ENCODE measurements at places on chromosomes 7 and 10. TPM values are rescaled to one million over a fixed set of nuclear protein-coding genes. Genes with fewer than 3 reads are reported as not detected.

MBLAC1 gene
- 1.7 TPM for total RNA-seq

LIPM gene
- total RNA-seq: not detected

VAX1 gene
- total RNA-seq: not detected

ALOX5 gene
- 1.6 TPM for total RNA-seq

- H3K4me1 ChIP-seq: no peaks in the 10 kb centered on the region
- no peak for DNase-seq
- no peak overlapping the region for H3K27ac ChIP-seq
- no peaks in the 10 kb centered on the region for H3K27me3 ChIP-seq
These were observed 18.1 kb upstream of the ZC3HAV1 start for GRCh38 chr7:139127648-139128047.

GRCh38 chr10:59434463-59435321, 72.3 kb upstream of the FAM13C start:
- no peaks in the 10 kb centered on the region for H3K4me1 ChIP-seq
- H3K27ac ChIP-seq: no peak overlapping the region
- DNase-seq: no peak
- H3K4me3 ChIP-seq: no peak overlapping the region
- H3K27me3 ChIP-seq: no peaks in the 10 kb centered on the region

- H3K36me3 ChIP-seq: no peaks in the 10 kb centered on the region
- DNase-seq: no peak
- no peaks in the 10 kb centered on the region for H3K27me3 ChIP-seq
- no peak overlapping the region for H3K4me3 ChIP-seq
These were observed 163.3 kb upstream of the FEZF1 start for GRCh38 chr7:122467661-122468449.

DNA sequence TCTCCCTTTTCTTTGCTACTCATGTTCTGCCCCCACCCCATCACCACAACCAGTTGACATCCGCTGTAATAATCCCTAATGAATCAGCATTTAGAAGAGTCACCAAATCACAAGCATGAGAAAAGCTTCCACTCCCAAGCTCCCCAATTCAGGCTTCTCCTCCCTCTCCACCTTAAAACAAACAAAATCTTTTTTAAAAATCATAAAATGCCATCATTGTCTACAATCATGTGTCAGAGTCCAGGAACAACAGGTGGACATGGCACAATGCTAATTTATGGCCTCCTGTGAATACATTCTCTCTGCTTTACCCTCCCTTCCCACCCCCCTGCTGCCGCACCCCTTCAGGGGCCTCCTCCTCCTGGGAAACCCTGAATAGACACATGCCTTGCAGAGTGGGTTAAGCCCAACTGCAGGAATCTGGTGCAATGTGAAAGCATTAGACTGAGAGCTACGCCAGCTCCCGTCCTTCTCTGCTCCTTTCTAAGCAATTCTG, 3.7 kb downstream of the LRRC4 start:
- no peak overlapping the region for H3K27ac ChIP-seq
- no peak for DNase-seq
- peaks cover 5% of the 10 kb centered on the region for H3K27me3 ChIP-seq
- H3K36me3 ChIP-seq: peaks cover 4% of the 10 kb centered on the region
- no peak overlapping the region for H3K4me3 ChIP-seq
- H3K4me1 ChIP-seq: peaks cover 13% of the 10 kb centered on the region

GRCh38 chr7:100629117-100629716, 12.1 kb downstream of the TFR2 start:
- peak; percentile 92 for DNase-seq
- H3K27ac ChIP-seq: no peak overlapping the region
- H3K4me1 ChIP-seq: peaks cover 14% of the 10 kb centered on the region
- no peaks in the 10 kb centered on the region for H3K36me3 ChIP-seq
- H3K4me3 ChIP-seq: no peak overlapping the region
- H3K27me3 ChIP-seq: peaks cover 6% of the 10 kb centered on the region

DNA sequence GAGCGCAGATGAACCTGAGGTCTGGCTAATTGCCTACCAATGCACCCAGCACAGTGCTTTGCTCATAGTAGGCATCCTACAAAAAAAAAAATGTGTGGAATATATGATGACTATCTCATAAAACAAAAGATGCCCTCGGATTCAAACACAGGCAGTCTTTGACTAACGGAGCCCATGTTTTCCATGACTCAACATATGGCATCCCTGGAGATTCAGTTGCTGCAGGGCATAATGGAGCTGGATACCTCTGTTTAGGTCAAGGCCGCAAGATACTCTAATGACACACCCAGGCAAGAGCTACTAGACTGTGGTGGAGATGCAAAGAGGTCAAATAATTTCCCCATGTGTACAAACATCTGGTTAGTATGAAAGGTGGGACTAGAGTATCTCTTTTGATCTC, 16.3 kb downstream of the CUBN start:
- DNase-seq: no peak
- no peaks in the 10 kb centered on the region for H3K4me1 ChIP-seq
- no peak overlapping the region for H3K27ac ChIP-seq
- no peaks in the 10 kb centered on the region for H3K27me3 ChIP-seq
- H3K36me3 ChIP-seq: no peaks in the 10 kb centered on the region
- no peak overlapping the region for H3K4me3 ChIP-seq

- H3K4me1 ChIP-seq: no peaks in the 10 kb centered on the region
- peaks cover 51% of the 10 kb centered on the region for H3K36me3 ChIP-seq
- H3K27ac ChIP-seq: no peak overlapping the region
- DNase-seq: no peak
- no peak overlapping the region for H3K4me3 ChIP-seq
These were observed 28.4 kb downstream of the DAGLB start for GRCh38 chr7:6419310-6419773.

- no peak for DNase-seq
- no peaks in the 10 kb centered on the region for H3K27me3 ChIP-seq
- no peaks in the 10 kb centered on the region for H3K4me1 ChIP-seq
- H3K4me3 ChIP-seq: no peak overlapping the region
- H3K27ac ChIP-seq: no peak overlapping the region
These were observed 146.3 kb downstream of the TRIL start for GRCh38 chr7:28811701-28812430.

GRCh38 chr10:113754768-113755167, 3.3 kb downstream of the PLEKHS1 start:
- no peak for DNase-seq
- no peaks in the 10 kb centered on the region for H3K4me1 ChIP-seq
- no peaks in the 10 kb centered on the region for H3K27me3 ChIP-seq
- H3K36me3 ChIP-seq: no peaks in the 10 kb centered on the region
- H3K27ac ChIP-seq: no peak overlapping the region

DNA sequence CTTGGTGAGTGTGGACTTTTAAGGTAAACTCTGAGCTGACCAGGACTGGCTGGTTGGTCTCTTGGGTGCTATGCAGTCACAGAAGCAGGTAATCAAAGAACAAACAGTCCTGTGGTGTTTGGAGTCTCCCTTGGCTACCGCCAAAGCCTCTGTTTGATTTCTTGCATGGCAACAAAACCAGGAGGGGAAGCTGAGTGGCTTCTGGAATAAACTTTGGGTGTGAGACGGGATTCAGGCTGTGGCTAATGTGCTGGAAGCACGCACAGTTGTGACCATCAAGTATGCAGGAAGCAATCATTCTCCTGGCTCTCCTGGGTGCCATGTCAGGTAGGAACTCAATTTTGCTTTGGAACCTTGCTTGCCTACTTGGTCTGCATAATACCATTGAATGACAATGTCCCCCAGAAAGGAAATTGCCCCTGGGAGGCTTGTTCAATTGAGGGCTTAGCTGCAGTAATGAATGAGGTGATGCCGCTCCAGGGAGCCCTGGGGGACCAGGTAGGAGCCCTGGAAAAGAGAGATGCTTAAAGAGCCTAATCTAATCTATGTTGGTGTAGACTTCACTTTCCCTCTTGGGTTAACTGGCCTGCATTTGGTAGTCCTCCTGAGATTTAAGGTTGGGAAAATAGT, at the start of gene CDHR3:
CDHR3 (plus strand) TSS at position 227 of the 630 bp plus-strand sequence; CDS start at position 282, 55 bp downstream.
- H3K4me1 ChIP-seq: peaks cover 12% of the 10 kb centered on the region
- no peaks in the 10 kb centered on the region for H3K36me3 ChIP-seq
- DNase-seq: no peak
- H3K27me3 ChIP-seq: no peaks in the 10 kb centered on the region

DNA sequence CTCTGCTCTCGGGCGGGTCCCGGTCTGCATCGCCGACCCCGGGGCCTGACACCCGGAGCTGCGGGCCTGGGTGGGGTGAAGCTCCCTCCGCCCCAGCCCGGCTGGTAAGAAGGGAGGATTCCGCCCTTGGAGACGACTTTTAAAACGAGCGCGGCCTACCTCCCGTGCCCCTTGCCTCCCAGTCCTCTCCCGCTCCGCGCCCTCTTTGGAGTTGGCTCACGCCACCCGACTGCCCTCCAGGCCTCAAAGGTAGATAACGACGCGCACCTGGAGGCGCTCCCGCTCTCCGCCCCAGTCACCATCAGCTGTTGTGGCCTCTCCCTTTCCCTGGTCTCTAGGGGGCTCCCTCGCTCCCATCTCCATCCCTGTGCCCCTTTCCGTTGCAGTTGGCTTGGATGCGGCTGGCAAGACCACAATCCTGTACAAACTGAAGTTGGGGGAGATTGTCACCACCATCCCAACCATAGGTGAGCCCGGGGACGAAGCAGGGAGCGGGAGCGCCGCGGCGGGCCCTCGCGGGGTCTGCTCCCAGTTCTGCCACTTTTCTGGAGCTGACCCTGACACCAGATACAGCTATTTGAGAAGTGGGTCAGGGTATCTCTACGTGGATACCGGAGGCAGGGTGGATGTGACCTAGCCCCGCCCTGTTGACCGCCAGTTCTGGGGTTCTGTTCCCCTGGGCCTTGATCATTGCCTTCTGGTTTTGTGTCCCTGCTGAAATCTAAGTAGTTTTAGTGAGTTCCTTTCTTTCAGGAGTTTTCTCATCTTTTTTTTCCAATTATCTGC, 679 bp downstream of the ARF5 start:
- H3K4me1 ChIP-seq: peaks cover 18% of the 10 kb centered on the region
- peak overlapping the region; percentile 91 for H3K27ac ChIP-seq
- peaks cover 22% of the 10 kb centered on the region for H3K27me3 ChIP-seq
- peak; percentile 84 for DNase-seq

GRCh38 chr7:9836671-9837070, 1137.0 kb upstream of the PHF14 start:
- H3K27ac ChIP-seq: no peak overlapping the region
- H3K4me1 ChIP-seq: no peaks in the 10 kb centered on the region
- DNase-seq: no peak
- H3K36me3 ChIP-seq: no peaks in the 10 kb centered on the region
- no peaks in the 10 kb centered on the region for H3K27me3 ChIP-seq
- H3K4me3 ChIP-seq: no peak overlapping the region
